ENCODE measurements at places on chromosomes 1 and 21.
A peak's percentile ranks its signal among the peaks of the same experiment; 100 is the strongest.

GRCh38 chr21:41854426-41854995 is 24.6 kb downstream of the PRDM15 start:
- DNase-seq, result no peak

DNA sequence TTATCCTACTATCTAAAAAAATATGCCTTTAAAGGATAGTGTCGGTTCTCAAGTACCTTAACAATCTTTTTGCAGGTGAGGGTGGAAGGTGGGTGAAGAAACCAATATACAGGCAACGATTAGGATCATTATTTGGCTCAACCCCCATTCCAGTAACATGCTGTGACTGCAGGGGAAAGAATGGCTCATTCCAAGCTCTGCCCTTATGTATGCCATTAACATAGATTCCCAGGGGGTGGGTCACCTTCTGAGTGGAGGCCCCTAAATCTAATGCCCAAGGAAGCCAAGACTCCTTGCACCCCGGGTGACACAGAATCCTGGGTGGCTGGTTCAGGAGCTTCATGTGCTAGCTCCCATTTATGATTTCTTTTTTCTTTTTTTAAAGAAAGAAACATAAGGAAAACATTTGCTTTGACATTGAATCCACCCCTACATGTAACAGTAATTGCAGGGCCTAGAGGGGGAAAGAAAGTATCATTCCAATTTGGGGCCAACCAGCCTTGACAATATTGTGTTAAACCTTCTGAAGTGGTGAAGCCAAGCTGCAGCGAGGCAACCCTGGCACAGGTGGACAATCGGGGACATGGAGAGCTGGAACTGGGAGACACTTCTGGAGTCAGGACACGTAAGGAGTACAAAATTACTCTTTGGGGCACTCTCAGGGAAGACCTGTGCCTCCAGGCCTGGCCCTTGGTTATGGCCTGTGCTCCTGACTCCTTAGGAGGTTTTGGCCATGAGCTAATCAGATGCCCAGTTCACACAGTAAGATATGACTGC is 200.3 kb downstream of the PBX1 start:
- DNase-seq, result no peak

DNA sequence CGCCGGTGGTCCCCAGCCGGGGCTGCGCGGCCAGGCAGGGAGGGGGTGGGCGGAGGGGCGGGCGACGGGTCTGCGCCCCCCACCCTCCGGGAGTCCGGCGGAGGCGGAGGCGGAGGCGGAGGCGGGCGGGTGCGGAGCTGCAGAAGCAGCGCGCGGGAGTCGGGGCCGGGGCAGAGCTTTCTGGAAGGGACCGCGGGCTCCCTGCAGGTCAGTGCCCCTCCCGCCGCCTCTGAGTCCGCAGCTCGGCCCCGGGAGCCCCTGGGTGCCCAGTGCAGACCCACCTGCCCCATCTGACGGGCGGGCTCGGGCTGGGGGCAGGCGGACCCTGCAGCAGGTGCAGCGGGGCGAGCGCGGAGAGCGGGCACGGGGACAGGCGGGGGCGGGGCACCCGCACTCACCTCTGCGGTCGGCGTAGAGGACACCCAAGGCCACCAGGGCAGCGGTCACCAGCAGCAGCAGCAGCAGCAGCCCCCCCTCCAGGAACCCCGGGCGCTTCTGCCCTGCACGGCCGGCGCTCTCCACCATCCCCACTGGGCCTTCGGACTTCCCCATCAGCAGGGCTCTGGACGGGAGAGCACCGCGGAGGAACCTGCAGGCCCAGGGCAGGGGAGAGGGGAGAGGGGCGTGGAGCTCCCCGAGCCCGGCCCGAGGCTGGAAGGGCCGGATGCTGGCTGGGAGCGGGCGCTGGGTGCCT is 3.7 kb downstream of the MMEL1 start:
- no peak for DNase-seq

GRCh38 chr1:214331827-214332423 is 51.0 kb downstream of the SMYD2 start:
- no peak for DNase-seq

GRCh38 chr1:2233997-2234761 is 6.1 kb downstream of the SKI start:
- no peak for DNase-seq

- DNase-seq, result no peak
These were observed 120.7 kb downstream of the TGFBR3 start for GRCh38 chr1:91765293-91765692.

DNA sequence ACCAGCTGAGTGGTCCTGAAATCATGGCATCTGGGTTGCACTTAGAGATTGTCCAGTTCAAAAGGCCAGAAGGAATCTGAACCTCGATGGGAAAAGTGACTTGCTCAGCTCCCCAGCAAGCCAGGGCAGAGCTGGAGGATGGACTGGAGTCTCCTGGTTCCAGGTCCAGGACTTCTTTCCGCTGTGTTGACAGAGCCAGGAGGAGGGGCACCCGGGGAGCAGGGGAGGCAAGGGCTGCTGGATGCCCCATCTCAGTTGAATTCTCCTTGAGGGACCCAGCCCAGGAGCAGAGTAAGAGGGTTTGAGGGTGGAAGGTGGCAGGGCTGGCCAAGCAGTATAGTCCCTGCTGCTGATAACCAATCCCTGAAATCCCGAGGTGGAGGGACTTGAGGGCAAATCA is 2.4 kb upstream of the ALPL start:
- DNase-seq, result no peak

- no peak for DNase-seq
These were observed 108.6 kb downstream of the GDAP2 start for GRCh38 chr1:117820694-117821381.

DNA sequence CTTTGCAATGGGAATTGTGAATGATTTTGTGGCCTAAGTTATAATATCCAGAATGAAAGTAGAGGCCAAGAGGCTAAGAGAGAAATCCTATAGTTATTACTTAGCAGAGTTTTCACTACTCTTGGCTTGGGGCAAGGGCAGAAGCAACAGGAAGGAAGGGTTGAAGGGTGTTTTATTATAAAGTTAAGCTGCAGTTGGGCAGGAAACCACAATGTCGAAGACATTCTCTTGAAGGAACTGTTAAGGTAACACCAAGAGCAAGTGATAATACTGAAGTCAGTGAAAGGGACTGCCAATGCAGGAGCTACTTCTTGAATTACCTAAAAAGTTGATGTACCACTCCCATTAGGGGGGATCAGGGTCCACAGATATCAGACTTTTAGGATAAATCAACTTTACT is 8.3 kb downstream of the XCL2 start:
- DNase-seq, result no peak

DNA sequence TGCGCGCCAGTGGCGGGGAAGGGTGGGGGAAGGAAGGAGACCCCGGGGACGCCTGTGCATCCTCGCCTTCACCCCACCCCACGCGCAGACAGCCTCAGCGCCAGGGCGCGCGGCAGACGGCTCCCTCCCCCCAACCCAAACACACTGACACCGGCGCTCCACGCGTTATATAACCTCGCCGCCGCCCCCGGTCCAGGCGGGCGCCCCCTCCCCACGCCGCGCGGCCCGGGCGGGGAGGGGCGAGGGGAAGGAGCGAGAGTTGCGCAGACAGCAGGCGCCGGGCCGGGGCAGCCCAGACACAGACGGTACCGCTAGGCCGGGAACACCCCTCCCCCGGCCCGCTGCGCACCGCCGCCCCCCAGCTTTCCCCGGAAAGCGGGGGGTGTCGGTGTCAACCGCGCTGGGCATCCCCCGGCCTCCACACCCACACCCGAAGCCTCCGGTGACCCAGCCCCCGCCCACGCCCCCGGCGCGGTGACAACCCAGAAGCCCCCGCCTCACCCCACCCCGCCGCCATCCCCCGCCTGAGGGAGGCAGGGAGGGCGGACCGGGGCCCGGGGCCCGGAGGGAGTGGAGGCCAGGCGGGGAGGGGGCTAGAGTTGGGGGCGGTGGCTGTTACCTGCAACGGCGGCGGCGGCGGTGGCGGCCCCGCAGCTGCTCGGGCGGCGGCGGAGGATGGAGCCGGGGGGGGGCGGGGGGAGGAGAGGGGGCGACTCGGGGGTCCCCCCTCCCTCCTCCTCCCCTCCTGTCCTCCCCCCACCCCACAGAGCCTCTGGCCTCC is 432 bp downstream of the AKT3 start:
- peak; percentile 49 for DNase-seq

DNA sequence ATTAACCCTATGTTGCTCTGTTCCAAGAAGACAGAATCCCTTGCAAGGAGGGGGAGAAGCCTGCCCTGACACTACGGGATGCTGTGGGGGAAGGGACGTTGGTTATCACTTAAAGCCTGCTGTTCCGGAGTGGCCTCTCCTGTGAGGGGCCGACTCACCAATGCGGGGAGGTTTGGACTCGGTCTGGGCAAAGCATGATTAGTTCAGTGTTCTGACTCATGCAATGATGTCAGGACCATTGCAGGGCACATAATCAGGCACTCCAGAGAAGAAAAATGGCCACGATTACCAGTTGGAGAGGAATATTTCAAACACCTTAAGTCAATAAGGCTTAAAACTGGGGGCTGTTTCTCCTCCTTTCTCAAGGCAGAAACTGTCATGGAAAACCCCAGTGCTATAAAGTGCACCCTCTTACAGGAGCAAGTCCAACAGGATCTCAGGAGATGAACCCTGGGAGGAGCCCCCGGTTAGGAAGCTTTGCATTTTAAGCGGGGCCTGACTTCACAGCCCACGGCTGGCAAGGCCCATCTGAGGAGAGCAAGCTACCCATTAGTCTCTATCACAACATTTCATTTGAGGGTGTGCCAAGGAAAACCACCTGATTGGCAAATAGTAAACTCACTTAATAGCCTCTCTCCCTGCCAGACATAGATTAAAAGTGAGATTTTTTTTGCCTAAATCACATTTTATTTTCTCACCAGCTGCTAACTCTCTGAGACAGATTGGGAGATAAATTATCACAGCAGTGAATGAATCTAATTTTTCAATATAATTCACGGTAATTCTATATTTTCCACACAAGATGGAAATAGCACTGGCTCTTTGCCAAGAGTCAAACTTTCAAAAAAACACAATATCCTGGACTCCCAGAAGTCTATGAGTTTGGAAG is 202.5 kb downstream of the C1orf94 start:
- no peak for DNase-seq

DNA sequence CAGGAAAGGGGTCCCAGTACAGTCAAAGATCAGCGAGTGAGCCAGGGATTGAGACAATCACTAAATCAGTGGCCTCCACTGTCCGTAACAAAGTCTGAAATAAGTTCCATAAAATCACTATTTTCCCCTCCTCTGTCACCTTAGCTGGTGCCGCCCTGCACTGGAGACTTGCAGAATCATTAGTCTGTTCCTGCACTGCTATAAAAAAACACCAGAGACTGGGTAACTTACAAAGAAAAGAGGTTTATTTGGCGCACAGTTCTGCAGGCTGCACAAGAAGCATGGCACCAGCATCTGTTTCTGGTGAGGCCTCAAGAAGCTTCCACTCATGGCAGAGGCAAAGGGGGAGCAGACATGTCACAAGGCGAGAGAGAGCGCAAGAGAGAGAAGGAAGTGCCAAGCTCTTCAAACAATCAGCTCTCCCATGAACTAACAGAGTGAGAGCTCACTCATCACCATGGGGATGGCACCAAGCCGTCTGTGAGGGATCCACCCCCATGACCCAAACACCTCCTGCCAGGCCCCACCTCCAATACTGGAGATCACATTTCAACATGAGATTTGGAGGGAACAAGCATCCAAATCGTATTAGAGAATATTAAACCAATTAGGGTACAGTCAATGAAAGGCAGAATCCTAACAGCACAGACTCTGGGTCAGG is 129.8 kb upstream of the TIAM1 start:
- DNase-seq, result no peak

DNA sequence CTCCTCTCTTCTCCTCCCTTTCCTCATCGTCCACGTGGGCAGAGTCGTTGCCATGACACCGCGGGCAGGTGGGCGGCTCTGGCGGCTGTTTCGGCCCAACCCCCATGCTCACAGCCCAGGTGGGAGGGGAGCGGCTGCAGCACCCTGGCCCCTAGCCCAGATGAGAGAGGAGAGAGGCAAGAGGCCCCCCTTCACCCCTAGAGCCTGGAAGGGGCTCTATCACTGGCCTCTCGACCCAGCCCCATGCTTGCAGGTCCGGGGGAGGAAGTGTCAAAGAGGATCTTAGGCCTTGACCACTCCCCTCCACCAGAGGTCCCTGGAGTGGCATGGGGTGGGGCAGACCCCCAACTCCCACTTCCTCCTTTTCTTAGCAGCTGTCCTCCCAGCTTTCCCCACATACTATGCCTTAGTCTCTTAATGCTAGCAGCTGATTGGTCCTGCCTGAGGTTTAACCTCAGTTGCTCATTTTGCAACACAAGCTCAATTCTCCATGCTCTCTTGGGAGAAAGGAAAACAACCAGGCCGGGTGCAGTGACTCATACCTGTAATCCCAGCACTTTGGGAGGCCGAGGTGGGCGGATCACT is 10.4 kb downstream of the DLGAP3 start:
- no peak for DNase-seq

- DNase-seq, result no peak
These were observed 33.5 kb downstream of the EPHA2 start for GRCh38 chr1:16122350-16122881.

GRCh38 chr1:2344744-2345296 is 46.5 kb downstream of the MORN1 start:
- no peak for DNase-seq

DNA sequence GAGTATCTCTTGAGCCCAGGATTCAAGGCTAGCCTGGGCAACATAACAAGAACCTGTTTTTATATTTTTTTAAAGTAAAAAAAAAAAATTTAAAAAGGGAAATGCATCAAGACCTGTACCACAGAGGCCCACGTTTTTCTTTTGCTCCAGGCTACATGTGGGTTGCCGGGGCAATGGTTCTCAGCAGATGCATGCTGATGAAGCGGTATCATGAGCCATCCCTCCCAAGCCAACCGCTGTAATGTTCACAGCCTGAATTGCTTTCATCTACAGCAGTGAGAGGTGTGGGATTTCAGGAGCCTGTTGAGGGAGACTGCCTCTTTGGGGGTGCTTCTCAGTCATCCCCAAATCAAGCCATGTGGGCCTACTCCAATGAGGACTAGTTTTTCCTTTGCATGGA is 60.5 kb downstream of the CD58 start:
- no peak for DNase-seq

DNA sequence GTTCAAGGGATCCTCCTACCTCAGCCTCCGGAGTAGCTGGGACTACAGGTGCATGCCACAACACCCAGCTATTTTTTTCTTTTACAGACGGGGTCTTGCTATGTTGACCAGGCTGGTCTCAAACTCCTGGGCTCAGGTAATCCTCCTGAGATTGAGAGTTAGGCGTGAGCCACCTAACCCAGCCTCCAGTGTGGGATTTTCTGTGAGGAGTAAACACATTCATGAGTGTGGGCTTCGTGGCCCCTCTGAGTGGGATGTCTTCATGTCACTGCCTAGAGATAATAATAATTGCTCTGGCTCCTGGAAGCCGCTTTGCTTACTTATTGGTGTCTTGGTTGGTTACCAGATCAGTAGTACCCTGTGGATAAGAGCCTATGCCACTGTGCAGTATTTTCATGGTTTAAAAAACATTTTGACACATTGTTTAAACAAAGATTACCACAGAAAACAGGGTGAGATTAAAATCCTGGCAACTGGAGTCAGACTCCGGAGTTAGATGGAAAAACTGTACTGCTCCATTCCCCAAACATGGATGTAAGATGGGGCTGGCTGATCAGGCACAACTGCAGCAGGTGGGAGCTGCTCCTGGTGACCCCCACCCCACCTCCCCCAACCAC is 159.1 kb upstream of the RAB4A start:
- DNase-seq, result no peak
